Uterus (tissue), 4 donors: ENCODE measurements at places on chromosomes 13 and 19. TPM values are rescaled to one million over a fixed set of nuclear protein-coding genes. Genes with fewer than 3 reads are reported as not detected.

DNA sequence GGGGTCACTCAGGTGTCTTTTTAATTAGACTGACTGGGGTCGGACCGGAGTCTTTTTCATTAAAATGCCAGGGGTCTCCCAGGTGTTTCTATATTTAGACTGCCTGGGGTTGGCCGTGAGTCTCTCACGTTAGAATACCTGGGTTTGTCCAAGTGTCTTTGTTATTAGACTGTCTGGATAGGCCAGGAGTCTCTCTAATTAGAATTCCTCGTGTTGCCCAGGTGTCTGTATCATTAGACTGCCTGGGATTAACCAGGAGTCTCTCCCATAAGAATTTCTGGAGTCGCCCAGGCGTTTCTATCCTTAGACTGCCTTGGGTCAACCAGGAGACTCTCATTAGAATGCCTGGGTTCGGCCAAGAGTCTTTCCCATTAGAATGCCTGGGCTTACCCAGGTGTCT lies 1445.7 kb downstream of the UQCRFS1 start:
- no peak overlapping the region for H3K27ac ChIP-seq
- H3K27me3 ChIP-seq: no peaks in the 10 kb centered on the region
- H3K4me3 ChIP-seq: no peak overlapping the region
- H3K36me3 ChIP-seq: no peaks in the 10 kb centered on the region

DNA sequence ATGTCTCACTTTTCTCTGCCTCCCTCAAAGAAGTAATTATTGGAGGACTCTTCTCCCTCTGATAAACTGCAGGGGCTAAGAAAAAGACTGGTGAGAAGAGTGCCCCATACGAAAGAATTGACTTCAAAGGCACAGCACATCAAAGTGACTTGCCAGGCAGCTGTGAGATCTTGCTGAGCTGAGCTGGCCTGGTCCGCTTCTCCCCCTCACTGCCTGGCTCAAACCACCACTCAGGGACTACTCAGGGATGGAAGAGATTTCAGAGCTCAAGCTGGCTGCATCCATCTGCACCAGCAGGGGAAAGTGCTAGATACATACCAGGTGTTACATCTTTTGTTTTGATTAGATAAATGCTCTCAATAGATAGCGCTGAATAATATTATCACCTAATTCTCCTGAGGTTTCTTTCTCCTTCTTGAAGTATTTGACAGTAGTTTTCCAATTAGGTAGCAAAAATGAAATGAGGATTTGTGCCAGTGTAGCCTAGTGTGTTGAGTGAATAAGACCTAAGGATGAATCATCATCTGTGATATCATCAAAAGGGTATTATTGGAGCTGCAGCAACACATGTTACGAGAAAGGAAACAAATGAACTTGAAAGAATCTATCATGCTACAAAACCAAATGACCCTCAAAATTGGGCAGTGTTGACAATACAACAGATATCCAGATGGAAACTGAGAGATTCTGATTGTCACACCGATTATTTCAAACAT lies 379.8 kb downstream of the TBC1D4 start:
- H3K4me3 ChIP-seq: no peak overlapping the region
- no peaks in the 10 kb centered on the region for H3K27me3 ChIP-seq
- no peak for DNase-seq
- no peaks in the 10 kb centered on the region for H3K36me3 ChIP-seq
- H3K27ac ChIP-seq: no peak overlapping the region

- no peak overlapping the region for H3K4me3 ChIP-seq
- H3K27me3 ChIP-seq: no peaks in the 10 kb centered on the region
- DNase-seq: peak; percentile 52
Measured at GRCh38 chr13:45280751-45281634, 60.0 kb downstream of the TPT1 start.

- no peaks in the 10 kb centered on the region for H3K4me1 ChIP-seq
- H3K27ac ChIP-seq: no peak overlapping the region
- no peaks in the 10 kb centered on the region for H3K27me3 ChIP-seq
- H3K36me3 ChIP-seq: no peaks in the 10 kb centered on the region
- no peak overlapping the region for H3K4me3 ChIP-seq
Measured at GRCh38 chr13:105139048-105139379, 1396.4 kb downstream of the EFNB2 start.

- H3K4me3 ChIP-seq: no peak overlapping the region
- peak overlapping the region; percentile 28 for H3K27ac ChIP-seq
Measured at GRCh38 chr13:39567569-39567968, 35.4 kb downstream of the LHFPL6 start.

DNA sequence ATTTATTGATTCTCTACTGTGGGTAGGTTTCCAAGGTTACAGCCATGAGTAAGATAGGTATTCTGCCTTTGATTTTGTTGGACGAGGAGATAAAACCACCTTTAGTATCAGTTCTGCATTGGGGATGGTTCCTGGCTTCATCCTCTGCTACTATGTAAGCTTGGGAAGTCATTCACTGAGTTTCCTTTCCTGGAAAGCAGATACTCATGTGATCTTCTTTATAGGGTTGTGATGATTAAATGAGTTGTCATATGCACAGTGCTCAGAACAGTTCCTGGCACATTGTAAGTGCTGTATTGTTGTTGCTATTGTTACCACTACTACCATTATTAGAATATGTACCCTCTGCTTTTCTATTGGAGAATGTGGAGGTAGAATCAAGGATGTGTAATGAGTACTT lies 13.1 kb upstream of the WTIP start:
- H3K27ac ChIP-seq: no peak overlapping the region
- H3K36me3 ChIP-seq: no peaks in the 10 kb centered on the region
- H3K4me1 ChIP-seq: no peaks in the 10 kb centered on the region
- no peaks in the 10 kb centered on the region for H3K27me3 ChIP-seq
- H3K4me3 ChIP-seq: no peak overlapping the region

Gene SIAH3
- under 0.01 TPM for total RNA-seq

Gene APOC4
- not detected for total RNA-seq

Gene MAST1
- not detected for total RNA-seq
